ENCODE measurements at places on chromosomes 7 and 10.

- no peak for DNase-seq
Measured at GRCh38 chr7:134854816-134855215, 75.4 kb downstream of the CALD1 start.

- no peak for DNase-seq
Measured at GRCh38 chr10:46227936-46228562, 58.7 kb upstream of the ANTXRL start.

- no peak for DNase-seq
Measured at GRCh38 chr10:110759523-110759922, 112.2 kb upstream of the PDCD4 start.

- no peak for DNase-seq
Measured at GRCh38 chr10:33523236-33523792, 188.8 kb upstream of the NRP1 start.

- no peak for DNase-seq
Measured at GRCh38 chr7:2568521-2569223, 9.9 kb downstream of the IQCE start.

DNA sequence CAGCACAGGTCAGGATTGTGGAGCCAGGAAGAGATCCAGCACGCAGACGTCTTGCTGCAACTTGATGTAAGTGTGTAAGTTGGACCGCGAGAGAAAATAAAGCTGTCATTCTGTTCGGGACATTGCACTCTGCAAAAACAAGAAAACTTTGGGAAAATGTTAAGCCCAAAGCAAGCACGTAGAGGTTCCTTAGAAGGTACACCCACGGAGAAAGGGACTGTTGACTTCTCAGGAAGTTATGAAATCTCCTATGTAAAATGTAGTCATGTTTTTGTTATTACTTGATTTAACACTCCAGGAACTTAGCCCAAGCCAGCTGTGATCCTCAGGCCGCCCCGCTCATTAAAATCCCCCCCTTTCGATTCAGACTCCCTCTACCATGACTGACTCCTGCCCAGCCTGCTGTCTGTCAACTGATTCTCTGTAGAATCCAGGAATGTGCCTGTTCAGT is 196.1 kb upstream of the TCF7L2 start:
- DNase-seq, result no peak

GRCh38 chr10:4240608-4241197 is 455.7 kb upstream of the KLF6 start:
- DNase-seq, result peak; percentile 7

- no peak for DNase-seq
Measured at GRCh38 chr7:147903536-147904218, 686.9 kb upstream of the C7orf33 start.

DNA sequence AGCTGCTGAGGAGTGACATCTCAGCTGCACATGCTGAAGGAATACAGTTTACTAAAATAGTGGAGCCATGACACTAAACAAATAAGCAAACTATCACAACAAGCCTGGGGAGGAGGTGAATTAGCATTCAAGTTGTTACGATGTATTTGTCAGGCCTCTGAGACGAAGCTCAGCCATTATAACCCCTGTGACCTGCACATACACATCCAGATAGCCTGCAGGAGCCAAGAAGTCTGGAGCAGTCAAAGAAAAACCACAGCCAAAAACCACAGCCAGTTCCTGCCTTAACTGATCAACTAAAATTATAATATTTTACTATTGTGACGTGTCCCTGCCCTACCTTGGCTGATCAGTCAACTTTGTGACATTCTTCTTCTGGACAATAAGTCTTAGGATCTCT is 68.6 kb downstream of the NSUN6 start:
- peak; percentile 6 for DNase-seq

DNA sequence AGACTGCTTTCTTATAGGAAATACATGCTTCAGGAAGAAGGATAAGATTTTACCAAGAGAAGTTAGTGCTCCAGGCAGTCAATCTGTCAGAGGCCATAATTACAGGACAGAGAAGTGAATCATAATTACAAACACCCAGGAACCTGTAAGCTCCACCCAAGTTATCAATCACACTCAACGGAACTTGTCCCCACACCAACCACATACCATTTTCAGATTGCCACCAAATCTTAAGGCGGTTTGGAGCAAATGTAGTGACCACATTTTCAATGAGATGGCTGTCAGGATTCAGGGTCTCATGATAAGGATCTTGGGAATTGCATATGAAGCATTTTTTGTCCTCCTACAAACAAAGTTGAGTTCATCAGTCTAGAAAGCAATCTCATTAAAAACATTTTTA is 4.8 kb downstream of the LAMB1 start:
- no peak for DNase-seq

DNA sequence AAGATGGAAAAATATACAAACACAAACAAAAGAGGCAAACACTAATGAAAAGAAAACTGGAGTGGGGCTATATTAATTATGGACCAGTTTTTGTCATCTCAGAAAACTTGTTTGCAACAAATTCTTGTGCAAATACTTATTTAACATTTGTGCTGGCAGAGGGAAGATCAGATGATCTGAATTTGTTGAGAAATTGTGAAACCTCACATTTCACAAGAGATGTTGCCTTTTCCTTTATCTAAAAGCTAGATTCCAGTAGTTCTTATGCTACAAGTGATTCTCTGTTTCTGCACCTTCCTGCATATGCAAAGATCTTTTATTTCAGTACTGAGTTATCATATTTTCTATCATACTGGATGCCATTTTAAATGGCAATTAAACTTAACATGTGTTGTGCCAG is 320.7 kb downstream of the SUGCT start:
- no peak for DNase-seq

GRCh38 chr7:12601302-12601869 is 30.9 kb downstream of the SCIN start:
- DNase-seq, result no peak

GRCh38 chr10:30602747-30603146 is 26.8 kb downstream of the LYZL2 start:
- DNase-seq, result no peak

GRCh38 chr10:26858707-26859034 is 2.1 kb downstream of the ABI1 start:
- DNase-seq, result no peak

DNA sequence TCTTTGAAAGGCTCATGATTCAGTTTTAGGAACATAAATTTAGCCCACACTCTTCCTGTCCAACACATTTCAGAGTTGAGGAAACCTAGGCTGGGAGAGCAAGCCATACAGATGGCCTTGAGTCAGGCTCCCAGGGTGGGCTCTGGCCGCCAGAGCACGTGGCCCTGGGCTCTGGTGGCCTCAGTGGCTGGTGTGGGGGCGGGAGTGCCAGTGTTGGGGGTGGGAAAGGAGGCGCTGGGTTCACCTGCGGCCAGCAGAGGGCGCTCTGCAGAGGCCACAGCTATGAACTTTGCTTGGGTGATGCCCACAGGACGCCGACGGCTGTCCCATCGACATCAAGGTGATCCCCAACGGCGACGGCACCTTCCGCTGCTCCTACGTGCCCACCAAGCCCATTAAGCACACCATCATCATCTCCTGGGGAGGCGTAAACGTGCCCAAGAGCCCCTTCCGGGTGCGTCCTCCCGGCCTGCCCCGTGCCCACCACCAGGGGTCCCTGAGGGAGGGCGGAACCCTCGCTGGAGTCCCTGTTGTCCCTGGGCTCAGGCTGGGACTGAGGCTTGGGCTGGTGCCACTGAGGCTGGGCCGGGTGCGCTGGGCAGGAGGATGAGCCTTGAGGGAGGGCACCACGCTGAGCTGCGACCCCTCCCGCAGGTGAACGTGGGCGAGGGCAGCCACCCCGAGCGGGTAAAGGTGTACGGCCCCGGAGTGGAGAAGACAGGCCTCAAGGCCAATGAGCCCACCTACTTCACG is 11.9 kb downstream of the FLNC start:
- peak; percentile 38 for DNase-seq

DNA sequence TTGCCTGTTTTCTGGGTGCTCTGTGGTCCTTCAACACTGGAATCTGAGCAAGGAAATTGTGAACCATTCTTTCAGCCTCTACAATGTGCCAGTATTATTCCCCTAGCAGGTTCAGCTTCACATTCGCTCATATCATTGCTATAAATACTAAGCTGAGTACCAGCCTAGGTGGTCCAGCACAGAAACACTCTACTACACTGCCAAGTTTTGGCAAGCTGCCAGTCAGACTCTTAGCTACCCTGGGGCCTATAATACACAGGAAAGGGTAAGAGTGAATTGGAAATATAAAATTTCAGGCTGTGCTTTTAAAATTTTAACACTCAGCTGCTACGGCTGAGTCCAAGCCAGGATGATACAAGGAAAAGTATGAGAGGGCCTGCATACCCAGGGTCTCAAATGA is 49.9 kb upstream of the PPP1R3A start:
- peak; percentile 41 for DNase-seq

GRCh38 chr7:123682690-123683089 is 27.0 kb downstream of the LMOD2 start:
- DNase-seq, result peak; percentile 67

DNA sequence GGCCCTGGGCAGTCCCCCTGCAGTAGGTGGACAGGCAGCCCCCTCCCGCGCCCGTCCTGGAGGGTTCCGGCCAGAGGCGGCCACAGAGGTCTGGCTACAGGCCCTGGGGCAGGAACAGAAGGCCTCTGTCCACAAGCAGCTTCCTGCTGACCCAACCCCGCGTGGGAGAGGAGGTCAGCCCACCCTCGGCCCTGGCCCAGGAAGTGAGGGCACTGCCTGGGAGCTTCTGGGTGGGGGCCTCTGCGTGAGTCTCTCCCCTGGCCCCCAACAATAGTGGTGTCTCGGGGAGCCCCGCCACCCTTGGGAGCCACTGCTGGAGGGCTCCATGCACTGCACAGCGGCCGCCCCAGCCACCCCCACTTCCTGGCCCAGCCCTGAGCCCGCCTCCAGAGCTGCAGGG is 4.7 kb downstream of the MICALL2 start:
- DNase-seq, result no peak

DNA sequence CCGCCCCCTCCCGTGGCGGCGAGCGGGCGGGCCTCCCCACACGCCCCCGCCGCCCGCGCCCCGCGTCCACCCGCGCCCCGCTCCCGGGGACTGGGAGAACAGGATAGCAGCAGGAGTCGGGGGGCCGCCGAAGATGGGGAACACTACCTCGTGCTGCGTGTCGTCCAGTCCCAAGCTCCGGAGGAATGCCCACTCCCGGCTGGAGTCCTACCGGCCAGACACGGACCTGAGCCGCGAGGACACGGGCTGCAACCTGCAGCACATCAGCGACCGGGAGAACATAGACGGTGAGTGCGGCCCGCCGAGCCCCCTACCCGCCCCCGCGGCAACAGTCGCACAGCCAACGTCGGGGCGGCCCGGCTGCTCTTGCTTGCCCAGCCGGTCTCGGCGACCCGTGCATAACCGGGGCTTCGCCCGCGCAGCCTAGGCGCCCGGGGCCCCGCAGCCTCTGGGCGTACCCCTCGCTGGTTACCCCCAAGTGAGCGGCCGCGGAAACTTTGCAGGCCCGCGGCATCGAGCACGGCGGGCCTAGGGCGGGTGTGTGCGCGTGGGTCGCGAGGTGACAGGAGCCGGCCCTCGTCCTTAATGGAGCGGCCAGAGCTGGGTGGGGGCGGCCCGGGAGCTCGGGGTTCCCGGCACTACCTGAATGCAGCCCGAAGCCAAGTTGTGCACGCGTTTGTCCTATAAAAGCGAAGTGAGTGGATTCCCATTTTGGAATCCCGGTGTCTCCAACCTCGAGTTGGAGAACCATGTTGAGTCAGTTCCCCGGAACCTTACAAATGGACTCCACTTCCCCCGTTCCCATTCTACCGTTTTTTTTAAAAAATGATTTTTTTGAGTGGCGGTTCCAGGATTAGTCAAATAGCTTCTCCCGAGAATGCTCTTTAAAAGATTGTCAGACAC is 863 bp downstream of the CCNY start:
- peak; percentile 59 for DNase-seq

DNA sequence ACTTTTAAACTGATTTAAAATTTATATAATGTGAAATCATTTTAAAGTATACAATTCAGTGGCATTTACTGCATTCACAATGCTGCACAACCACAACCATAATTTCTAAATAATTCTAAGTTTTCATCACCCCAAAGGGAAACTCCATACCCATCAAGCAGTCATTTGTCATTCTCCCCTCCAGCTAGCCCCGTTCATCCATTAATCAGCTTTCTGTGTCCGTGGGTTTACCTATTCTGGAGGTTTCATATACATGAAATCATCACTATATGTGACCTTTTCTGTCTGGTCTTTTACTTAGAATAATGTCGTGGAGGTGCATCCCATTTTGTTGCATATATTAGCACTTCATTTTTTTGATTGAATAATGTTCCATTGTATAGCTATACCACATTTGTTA is 214.1 kb downstream of the ADK start:
- DNase-seq, result no peak

- DNase-seq, result no peak
Measured at GRCh38 chr7:17037356-17037755, 155.6 kb upstream of the AGR3 start.

GRCh38 chr7:112206991-112207592 is 597 bp downstream of the ZNF277 start:
- DNase-seq, result peak; percentile 44

GRCh38 chr10:90192825-90193224 is 491.4 kb downstream of the KIF20B start:
- no peak for DNase-seq

DNA sequence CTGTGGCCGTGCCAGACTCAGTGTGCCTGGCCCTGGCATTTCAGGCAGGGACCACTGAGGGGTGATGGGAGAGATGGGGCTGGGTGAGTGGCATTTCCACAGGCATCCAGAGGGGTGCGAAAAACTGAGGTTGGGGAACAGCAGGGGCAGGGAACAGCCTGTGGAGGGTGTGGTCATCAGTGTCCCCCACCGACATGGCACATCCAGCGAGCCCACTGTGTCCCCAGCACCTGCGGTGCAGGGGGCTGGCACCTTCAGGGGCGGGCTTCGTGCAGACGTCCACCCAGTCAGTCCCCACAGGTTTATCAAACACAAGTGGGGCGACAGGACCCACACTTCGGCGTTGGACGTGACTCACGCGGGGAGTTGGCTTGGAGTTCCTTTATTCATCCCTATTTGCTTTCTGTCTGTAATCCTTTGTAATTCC is 14.8 kb downstream of the CUX1 start:
- DNase-seq, result no peak

GRCh38 chr7:6279341-6279740 is 6.9 kb upstream of the CYTH3 start:
- DNase-seq, result no peak

GRCh38 chr10:5930272-5930671 is 40.2 kb downstream of the FBH1 start:
- no peak for DNase-seq

Data from SJCRH30 (cell line).